Myometrial cell (primary cell): ENCODE measurements at places on chromosomes 7 and 10. TPM values are rescaled to one million over a fixed set of nuclear protein-coding genes. Genes with fewer than 3 reads are reported as not detected.

The UCN3 gene
- total RNA-seq = not detected in 2 replicates

The PNLIP gene
- total RNA-seq = not detected in 2 replicates

The FBH1 gene
- total RNA-seq = 79.6 and 98.9 TPM in 2 replicates

The ZNF727 gene
- not detected in 2 replicates for total RNA-seq

The NPSR1 gene
- total RNA-seq = not detected in 2 replicates

The FLNC gene
- total RNA-seq = 263 and 274 TPM in 2 replicates

The NCF1 gene
- total RNA-seq = not detected in 2 replicates
